ENCODE measurements at places on chromosomes 1 and 21.
A peak's percentile ranks its signal among the peaks of the same experiment; 100 is the strongest.

GRCh38 chr1:16925635-16926490 is 4.1 kb downstream of the CROCC start:
- DNase-seq: no peak

DNA sequence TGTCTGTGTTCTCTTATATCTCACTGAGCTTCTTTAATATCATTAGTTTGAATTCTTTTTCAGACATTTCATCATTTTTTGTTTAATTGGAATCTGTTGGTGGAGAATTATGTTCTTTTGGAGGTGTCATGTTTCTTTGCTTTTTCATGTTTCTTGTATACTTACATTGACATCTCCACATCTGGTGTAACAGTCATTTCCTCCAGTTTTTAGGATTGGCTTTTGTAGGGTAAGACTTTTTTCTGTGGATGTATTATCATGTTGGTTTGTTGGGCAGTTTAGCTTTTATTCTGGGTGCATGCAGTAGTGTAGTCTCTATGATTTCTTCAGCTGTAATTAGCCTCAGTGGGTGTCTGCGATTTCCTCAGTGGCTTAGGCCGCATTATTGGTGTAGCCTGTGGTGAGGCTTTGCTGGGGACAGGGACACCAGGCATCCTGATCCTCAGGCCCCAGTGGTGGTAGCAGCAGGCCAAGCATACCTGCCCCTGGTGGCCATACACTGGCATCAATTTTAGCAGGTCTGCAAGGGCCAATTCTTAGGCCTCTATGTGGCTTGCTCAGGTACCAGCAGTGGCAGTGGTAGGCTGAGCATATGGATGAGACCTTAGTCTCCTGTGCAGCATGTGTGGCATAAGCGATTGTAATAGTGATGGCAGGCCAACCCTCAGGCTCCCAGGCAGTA is 77.6 kb upstream of the SAMD13 start:
- DNase-seq: no peak

GRCh38 chr1:81053826-81054225 is 746.9 kb upstream of the ADGRL2 start:
- DNase-seq: no peak

DNA sequence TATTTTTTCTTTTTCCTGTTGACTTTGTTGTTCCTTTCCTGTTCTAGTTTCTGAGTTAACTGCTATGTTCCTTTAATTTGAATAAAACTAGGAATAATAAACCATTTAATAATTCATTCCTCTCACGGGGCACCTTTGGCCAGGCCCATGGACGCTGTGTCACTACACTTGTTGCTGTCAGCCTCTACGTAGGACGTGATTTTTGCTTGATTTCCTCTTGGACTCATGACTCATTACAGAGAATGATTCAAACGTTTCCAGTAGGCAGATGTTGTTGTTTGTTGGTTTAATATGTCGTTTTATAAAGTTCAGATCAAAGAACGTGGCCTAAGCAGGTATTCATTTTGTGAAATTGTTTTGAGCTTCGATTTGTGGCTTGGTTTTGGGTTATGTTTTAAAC is 9.1 kb upstream of the SLC19A1 start:
- no peak for DNase-seq

- no peak for DNase-seq
These were observed 1.2 kb downstream of the SNAPIN start for GRCh38 chr1:153659656-153660055.

DNA sequence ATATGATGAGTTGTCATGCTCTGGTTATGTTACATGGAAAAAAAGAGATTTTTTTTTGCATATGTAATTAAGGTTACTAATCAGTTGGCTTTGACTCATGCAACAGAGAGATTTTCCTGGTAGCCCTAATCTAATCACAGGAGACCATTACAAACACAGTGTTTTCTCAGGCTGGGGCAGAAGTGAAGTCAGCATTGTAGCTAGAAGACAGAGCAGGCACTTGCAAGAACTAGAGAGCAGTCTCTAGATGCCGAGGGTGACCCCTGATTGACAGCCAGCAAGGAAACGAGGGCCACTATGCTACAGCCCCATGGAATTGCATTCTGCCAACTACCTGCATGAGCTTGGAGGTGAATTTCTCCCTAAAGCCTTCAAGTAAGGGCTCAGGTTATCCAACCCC is 151.3 kb downstream of the RUNX1 start:
- no peak for DNase-seq

DNA sequence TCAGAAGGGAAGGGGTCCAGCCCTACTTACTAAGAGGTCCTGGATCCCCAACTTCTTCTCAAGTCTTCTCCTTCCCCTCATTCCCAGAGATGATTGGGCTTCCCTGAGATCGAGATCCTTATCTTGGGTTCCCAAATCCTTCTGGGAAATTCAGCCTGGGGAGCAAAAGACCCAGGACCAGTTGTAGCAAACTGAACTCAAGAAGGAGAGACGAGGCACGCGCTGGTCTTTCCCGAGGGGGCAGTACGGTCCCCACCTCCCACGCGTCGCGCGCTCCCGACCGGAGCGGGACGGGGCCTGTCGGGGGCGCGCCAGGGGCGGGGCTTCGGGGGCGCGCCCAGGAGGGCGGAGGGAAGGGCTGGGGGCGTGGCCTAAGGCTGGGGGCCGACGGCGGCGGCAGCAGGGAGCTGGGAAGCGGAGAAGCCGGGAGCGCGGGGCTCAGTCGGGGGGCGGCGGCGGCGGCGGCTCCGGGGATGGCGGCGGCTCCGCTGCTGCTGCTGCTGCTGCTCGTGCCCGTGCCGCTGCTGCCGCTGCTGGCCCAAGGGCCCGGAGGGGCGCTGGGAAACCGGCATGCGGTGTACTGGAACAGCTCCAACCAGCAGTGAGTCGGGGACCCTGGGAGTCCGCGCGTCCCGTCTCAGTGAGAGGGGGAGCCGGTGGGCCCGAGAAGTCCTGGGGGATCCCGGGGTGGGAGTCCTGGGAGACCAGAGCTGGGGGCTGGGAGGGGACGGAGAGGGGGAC is at the start of gene EFNA3:
Gene EFNA3, plus strand, starts transcription at position 369 of the 741 bp plus-strand sequence. Its CDS starts 105 bp downstream, at position 474.
- DNase-seq: no peak

DNA sequence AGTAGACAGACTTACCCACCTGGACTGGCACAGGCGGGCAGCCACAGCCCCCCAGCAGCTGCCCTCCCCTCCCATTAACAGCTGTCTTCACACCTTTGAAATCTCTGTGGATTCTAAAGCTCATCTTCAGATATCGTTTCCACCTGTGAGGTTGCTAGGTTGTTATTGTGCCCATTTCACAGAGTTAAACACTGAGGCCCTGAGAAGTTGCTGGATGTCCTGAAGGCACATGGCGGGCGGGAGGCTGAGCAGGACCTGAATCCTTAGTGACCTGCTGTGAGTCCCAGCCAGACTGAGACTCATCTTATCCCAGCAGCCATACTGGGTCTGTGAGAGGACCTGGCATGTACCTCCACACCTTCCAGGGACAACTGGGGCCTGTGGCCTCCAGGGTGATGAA is 134.8 kb upstream of the TMEM51 start:
- no peak for DNase-seq

DNA sequence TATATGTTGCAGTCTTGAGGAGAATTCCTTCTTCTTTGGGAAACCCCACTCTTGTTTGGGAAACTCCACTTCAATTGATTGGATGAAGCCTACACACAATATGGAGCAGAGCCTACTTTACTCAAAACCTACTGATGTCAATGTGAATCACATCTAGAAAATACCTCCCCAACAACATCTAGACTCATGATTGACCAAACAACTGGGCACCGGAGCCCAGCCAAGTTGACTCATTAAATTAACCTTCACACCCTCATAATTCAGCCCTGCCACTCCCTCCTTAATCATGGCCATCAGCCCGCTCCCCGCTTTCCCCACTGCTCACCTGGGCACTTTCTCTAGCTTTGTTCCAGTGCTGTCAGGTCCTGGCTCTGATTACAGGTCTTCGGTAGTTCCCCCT is 208.1 kb upstream of the MAP1LC3C start:
- DNase-seq: no peak

GRCh38 chr1:10122926-10123325 is 87.4 kb upstream of the KIF1B start:
- no peak for DNase-seq

GRCh38 chr21:44958471-44959191 is 18.8 kb downstream of the SLX9 start:
- no peak for DNase-seq

- DNase-seq: no peak
These were observed 12.1 kb upstream of the CDK11B start for GRCh38 chr1:1670866-1671265.

DNA sequence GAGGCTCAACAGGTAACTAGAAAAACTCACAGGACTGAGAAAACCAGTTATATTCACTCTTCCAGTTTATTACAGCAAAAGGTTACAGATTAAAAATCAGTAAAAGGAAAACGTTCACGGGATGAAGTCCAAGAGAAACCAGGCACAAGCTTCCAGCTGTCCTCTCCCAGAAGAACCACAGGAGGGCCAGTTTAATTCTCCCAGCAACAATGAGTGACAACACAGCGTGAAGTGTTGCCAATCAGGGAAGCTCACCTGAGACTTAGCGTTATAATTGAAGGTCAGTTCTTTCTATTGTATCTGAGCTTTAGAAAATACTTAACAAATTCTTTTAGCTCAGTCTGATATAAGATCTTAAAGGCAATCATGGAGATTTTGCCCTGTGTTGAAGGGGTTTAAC is 65.2 kb upstream of the TNR start:
- no peak for DNase-seq

GRCh38 chr1:161198194-161198896 is 509 bp downstream of the ADAMTS4 start:
- peak; percentile 54 for DNase-seq

GRCh38 chr1:36367066-36367465 is 18.7 kb downstream of the STK40 start:
- peak; percentile 26 for DNase-seq

DNA sequence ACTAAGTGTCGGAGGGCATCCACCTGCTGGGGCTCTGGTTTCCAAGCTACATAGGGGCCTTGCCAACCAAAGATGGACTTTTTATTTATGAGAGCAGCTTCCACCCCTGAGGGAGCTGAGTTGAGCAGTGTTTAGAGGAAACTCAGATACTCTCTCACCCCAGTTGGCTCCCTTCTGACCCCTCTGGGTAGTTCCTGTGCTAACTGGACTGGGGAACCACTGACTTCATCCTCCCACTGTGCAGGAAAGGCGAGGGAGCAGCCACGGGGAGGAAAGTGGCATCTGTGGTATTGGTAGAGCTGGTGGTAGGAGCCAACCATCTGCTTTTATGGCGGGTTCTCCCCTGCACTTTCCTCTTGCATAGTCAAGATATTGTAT is 70.4 kb downstream of the MPZL1 start:
- DNase-seq: no peak

DNA sequence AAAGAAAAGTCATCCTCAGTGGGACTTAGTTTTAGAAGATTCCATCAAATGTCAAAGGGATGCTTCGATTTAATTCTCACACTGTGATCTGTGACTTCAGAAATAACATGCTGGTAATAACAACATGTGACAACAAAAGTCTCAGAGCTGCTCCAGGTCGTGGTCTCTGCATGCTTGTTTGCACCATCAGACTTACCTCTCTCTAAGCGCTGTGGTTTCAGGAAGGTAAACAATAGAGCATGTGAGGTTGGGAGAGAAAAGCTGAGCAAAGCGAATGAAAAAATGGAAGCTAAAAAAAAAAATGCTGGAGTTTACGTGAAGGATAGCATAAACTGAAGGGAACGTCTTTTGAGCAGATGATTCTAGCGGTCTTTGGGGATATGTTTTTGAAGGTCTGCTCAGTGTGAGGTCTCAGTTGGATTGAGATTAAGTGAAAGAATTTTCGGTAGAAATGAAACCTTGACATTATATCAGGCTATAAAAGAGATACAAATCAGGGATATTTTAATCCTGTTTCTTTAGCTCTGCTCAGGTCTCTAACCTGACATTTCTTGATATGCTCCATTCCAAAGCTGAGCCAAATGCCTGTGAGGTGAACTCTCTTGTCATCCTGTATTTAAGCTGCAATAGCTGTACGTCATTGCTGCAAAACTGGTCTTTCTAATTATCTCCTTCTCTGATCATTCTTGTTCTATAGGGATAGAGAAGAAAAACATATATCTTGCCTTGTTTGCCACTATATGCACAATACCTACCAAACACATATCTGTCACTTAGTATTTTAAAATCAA is 86.5 kb downstream of the C1orf21 start:
- DNase-seq: no peak

- no peak for DNase-seq
These were observed 32.4 kb upstream of the BSDC1 start for GRCh38 chr1:32426489-32427255.

DNA sequence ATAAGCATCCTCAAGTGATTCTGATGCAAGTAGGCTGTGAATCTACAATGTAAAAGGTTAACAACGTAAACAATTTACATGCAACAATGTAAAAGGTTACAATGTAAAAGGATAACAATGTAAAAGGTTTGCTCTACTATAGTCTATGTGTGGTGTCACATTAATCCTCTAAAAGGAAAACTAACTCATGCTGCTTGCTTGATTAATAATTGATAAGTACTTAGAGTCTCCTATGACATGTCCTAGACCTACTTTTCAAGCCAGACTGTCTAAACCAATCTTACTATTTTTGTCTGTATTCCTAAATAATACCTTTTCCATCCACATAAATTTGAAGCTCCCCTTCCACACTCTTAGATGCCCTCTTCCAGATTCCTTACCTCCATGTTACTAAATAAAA is 606.8 kb downstream of the LTN1 start:
- no peak for DNase-seq

GRCh38 chr1:153953859-153954365 is 4.5 kb downstream of the CRTC2 start:
- no peak for DNase-seq

GRCh38 chr1:153572569-153573015 is 6.9 kb upstream of the S100A2 start:
- DNase-seq: peak; percentile 67

Data from NCI-H510A (cell line).